NCI-H2081 treated with DMSO at 0.1 percent for 48 hours (cell line): ENCODE measurements at places on chromosomes 3 and 15.

GRCh38 chr15:69826819-69827175 lies 270.9 kb downstream of the TLE3 start:
- DNase-seq: no peak

- no peak for DNase-seq
Observed at GRCh38 chr3:182023843-182024242, 312.1 kb downstream of the SOX2 start.

DNA sequence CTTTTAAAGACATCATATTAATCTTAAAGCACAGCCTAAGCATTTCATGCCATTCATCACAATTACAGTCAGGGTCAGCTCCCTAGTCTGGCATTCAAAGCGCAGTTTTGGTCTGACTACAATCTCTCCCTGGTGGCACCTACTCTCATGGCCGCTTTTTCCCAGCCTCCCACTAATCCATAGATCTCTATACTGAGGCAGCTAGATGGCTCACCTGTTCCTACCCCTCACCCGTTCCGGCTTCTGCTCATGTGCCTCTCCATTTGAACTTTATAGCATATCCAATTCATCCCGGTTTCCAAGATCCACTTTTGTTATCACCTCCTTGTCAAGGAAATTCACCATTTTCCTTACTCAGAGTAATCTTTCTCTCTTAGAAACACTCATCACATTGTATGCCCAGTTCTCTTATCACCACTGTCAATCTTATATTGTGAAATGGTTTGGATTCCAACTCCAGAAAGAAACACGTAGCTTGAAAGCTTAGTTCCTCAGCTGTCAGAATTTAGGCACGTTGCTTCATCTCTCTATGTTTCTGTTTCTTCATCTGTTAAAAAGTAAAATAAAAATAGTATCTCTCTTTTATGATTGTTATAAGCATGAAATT lies 220.0 kb upstream of the UBE2E2 start:
- DNase-seq: no peak

- DNase-seq: no peak
Observed at GRCh38 chr3:23944861-23945662, at the start of gene NR1D2. TSS of gene NR1D2 (plus strand) at chr3:23945286. CDS start at chr3:23945579, 293 bp downstream.

- DNase-seq: no peak
Observed at GRCh38 chr3:51307458-51307857, 77.6 kb upstream of the MANF start.

DNA sequence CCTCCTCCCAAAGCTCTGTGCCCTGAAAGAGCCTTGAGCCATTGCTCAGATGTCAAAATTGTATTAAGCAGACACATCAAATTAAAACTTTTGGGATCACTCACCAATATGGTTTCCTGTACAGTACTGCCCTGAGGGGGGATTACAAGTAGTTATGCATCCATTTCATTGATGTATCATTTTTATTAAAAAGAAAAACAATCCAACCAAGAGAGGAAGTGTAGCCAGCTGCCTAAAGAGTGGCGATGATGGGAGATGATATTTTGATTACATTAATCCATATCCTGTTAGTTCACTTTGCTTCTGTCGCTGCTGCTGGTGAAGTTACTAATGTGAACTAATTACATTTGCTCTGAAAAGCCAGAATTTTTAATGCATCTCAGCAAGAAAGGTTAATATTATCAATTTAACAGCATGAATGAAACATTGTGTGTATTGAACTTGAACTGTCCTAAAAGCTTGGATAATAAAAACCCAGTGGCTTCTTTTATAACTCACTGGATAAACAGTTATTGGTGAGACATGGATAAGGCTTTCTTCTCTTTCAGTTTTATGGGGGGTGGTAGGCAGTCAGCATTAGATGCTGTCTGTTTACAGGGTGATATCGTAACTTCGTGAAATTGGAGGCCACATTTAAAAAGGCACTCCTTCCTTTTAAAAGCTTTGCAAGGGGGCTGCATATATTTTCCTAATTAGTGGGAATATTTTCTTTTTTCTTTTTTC lies 87.7 kb downstream of the IGF1R start:
- no peak for DNase-seq

DNA sequence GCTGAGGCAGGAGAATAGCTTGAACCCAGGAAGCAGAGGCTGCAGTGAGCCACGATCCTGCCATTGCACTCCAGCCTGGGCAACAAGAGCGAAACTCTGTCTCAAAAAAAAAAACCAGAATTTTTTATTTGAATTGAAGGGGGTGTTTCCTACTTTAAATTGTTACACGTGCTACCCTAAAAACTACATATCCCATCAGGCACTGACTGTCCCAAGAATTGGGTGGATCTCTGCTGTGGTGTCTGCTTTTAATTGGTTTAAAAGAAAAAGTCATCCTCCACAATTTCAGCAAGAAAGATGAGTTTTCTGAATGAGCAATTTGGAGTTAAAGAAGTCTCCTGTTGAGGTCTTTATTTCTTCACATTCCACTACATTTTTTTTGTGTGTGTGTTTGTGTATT lies 2.1 kb downstream of the PDIA3 start:
- no peak for DNase-seq

GRCh38 chr3:71817262-71817661 lies 32.3 kb upstream of the PROK2 start:
- no peak for DNase-seq

DNA sequence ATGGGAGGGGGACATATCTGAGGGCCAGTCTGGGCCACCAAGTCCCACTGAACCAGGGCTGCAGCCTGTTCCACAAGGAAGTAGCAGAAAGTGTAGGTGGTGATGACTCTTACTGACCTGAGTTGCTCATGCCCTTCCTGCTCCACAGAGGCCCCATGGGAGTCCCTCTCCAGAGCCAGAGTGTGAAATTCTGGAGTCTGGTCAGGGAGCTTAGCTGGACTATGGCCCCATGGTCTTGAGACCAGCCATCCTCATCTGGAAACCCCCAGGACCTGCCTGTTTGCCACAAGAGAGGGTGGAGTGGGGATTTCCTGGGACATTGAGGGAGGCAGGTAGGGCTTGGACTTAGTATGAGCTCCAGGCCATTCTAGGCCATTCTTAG lies 3.0 kb downstream of the SPINT1 start:
- no peak for DNase-seq

- no peak for DNase-seq
Observed at GRCh38 chr3:55205990-55206389, 278.1 kb upstream of the LRTM1 start.

DNA sequence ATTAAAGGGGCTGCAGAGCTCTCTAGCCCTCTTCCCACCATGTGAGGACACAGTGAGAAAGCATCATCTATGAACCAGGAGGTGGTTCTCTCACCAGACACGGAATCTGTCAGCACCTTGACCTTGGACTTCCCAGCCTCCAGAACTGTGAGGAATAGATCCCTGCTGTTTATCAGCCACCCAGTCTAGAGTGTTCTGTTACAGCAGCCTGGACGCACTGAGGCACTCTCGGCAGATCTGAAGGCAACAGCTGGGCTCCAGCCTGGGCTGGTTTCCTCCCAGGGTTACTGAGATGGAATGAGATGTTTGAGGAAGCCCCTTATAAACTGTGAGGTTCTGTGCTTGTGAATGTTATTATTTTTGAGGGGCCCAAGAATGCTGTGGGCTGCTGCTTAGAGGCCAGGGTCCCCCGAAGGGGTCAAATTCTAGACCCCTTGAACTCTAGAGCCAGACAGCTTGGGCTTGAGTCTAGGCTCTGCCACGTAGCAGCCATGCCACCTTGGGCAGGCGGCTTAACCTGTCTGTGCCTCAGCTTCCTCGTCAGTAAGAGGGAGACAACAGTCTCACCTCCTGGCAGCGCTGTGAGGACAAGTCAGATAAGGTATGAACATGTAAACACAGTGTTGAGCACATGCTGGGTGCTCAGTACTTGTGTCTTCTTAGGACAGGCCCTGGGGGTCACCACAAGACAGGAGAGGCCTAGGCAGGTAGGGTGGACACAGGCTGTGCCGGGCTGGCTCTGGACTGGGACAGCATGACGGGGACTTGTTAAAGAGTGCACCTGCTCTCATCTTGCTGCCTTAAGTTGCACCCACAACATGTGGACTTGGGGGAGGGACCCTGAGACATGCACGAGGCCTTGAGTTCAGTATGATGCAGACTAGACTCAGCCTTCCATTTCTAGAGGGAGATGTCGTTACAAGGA lies 49.2 kb downstream of the MGLL start:
- no peak for DNase-seq

DNA sequence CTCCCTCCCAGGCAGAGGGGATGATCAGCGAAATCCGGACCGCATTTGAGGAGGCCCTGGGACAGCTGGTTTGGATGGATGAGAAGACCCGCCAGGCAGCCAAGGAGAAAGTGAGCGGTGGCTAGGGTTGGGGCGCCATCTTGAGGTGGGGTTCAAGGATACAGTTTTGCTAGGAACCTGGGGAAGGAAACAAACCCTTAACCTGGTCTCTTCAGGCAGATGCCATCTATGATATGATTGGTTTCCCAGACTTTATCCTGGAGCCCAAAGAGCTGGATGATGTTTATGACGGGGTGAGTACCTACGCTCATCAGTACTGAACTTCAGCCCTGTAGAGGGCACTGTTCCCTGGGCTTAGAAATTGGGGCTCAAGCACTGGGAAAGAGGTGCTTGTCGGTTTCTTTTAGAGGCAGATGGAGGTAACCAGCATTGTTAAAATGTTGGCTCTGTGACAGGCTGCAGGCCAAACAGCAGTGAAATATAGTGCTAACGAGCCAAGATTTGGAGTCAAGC lies 9.6 kb upstream of the PSMD2 start:
- no peak for DNase-seq

DNA sequence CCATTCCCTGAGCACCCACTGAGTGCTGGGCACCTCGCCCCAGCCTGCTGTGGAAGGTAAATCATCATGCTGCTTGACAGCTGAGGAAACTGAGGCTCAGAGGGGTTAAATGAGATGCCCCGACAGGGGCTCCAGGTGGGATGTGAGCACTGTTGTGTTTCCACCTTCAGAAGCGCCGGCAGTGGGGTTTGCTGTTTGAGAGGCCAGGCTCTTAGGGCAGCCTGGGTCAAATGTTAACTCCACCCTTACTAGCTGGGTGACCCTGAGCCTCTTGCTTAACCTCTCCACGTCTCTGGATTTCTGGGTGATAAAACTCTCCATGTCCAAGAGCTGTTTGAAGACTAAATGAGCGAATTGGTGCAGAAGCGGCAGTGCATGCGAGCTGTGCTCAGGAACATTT lies 43.1 kb downstream of the FAM3D start:
- DNase-seq: no peak

GRCh38 chr3:114329823-114330222 lies 36.0 kb downstream of the TIGIT start:
- no peak for DNase-seq

DNA sequence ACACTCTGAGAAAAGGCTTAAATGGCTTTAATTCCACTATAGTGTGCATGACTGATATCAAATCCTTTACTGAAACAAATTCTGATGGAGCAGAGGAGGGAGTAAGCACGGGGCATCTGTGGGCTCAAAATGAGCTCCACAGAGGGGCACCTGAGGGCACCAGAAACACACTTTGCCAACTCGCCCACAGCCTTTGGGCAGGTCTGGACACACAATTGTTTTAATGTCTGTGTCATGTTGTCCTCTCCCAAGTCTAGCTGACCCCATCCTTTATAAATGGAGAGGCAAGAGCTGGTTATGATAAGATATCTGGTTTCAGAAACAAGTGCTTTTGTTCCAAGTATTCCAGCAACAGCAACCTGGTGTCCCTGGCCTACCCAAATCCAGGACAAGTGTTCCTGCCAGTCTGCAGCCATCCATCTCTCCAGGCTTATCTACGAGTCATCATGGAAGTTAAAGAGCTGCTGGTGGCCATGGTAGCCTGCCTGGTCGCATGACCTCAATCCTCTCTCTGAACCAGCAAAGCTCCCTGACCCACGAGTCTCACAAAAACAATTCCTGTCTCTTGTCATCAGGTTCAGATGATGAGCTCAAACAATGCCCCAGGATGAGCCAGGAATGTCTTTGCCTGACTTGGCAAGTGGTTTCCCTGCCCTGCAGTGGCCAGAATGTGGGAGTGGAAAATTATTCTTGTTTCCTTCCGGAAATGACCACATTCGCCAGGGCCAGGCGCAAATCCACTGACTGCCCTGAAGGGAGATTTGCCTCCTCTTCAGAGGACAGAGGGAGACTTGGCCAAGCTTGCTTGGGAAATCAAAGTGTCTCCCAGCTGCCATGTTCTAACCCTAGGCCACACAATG lies 64.4 kb upstream of the TPM1 start:
- DNase-seq: no peak

DNA sequence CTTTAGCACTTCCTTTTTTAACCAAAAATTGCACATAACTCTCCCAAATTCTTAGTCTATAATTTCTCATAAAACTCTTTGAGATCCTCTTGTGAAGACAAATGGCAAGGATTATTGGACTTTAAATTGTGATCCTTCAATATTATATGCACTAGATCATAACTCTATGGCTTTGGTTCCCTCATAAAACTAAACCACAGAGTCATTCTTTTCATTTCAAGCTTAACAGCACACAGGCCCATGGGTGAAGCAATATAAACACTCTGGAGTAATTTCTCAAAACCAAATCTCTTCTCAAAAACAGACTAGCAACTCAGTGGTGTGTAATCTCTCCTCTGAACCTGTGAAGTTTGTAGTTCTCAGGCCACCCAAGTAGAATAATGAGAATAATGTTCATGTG lies 171.0 kb upstream of the NECTIN3 start:
- DNase-seq: no peak

- DNase-seq: peak; percentile 83
Observed at GRCh38 chr3:139561959-139562676, 22.6 kb upstream of the RBP1 start.

- DNase-seq: no peak
Observed at GRCh38 chr3:64488939-64489338, 198.9 kb downstream of the ADAMTS9 start.

- no peak for DNase-seq
Observed at GRCh38 chr3:7630351-7630911, 769.5 kb downstream of the GRM7 start.

- no peak for DNase-seq
Observed at GRCh38 chr3:65999606-66000005, 39.1 kb downstream of the MAGI1 start.

DNA sequence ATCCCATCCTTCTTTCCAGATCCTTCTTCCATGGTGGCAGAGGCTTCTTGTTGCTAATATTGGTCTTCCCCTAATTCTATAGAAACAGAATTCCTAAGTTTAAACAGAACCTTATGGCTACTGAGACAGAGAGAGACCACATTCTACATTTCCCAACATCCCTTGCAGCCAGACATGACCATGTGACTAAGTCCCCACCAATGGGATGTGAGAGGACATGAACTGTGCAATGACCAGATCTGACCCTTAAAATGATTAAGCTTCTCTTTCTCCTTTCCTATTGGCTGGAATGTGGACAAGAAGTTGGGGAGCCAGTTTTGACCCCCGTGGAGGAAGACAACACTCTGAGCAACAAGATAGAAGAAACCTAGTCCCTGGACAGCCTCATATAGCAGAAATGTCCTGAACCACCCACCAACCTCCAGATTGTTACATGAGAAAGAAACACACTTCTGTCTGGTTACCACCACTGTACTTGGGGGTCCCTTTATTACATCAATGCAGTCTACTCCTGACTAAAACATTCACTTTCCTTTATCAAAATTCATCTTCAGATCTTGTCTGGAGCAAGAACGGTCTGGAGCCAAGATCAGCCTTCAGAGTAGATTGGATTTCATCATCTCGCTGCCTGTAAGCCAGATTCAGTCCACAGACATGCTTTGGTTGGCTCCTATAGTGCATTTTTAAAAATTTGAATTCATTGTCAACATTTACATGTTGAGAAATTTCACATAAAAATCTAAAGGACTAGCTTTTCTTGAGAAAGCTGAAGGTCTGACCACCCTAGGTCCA lies 183.9 kb downstream of the SHQ1 start:
- no peak for DNase-seq

GRCh38 chr15:67290319-67290718 lies 35.7 kb downstream of the IQCH start:
- no peak for DNase-seq
